RPMI8226 (cell line): ENCODE measurements at places on chromosomes 2 and 18.
A peak's percentile ranks its signal among the peaks of the same experiment; 100 is the strongest.

DNA sequence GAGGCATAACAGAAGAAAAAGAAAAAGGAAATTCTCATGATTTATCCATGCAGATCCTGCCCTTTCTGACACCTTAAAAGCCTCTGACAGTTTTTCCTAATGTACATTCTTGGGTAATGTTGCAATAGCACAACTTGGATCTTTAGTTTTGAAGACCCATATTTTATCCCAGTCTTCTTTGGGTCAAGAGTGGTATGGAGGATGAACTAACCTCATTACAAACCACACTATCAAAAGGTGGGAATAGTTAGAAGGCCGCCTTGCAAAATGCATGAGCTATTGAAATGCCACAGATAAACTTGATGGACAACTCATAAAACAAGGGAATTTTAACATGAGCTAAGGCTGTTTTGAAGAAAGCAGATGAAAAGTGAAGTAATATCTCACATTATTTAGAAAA lies 1479.8 kb upstream of the ACVR2A start:
- no peak for DNase-seq

GRCh38 chr2:86700690-86701089 lies 19.4 kb upstream of the RMND5A start:
- DNase-seq, result no peak

GRCh38 chr2:119283873-119284331 lies 60.3 kb downstream of the STEAP3 start:
- peak; percentile 18 for DNase-seq

DNA sequence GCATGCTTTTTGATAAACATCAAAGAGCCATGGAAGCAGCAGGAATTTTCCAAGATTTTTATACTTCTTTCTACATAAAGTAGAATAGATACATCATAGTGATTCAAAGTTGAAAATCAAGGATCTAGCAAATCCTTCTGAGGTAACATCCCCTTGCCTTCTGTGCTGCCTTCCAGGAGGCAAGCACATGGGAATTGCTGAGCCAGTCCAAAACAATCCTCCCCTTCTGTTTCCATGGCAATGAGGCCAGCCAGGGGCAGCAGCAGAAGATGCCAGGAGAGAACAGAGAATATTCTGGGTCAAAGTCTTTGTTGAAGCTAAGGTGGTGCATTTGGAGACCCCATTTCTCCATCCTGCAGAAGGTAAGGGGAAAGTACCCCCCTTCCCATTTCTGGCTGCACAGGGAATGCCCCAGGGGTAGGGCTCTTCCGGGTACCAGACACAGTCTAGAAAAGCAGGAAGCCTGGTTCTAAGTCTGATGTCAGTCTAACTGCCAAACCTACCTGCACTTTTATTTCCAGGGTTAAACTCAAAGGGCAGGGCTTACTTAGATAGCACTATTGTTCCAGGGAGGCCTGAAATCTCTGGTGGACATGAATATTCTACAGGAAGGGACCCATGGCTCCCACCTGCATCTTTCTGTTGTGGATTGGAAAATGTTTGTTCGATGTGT lies 22.1 kb downstream of the CENPA start:
- DNase-seq, result no peak

GRCh38 chr18:70627182-70627802 lies 338.4 kb downstream of the SOCS6 start:
- DNase-seq, result no peak

GRCh38 chr18:79383388-79384056 lies 12.2 kb upstream of the NFATC1 start:
- no peak for DNase-seq

DNA sequence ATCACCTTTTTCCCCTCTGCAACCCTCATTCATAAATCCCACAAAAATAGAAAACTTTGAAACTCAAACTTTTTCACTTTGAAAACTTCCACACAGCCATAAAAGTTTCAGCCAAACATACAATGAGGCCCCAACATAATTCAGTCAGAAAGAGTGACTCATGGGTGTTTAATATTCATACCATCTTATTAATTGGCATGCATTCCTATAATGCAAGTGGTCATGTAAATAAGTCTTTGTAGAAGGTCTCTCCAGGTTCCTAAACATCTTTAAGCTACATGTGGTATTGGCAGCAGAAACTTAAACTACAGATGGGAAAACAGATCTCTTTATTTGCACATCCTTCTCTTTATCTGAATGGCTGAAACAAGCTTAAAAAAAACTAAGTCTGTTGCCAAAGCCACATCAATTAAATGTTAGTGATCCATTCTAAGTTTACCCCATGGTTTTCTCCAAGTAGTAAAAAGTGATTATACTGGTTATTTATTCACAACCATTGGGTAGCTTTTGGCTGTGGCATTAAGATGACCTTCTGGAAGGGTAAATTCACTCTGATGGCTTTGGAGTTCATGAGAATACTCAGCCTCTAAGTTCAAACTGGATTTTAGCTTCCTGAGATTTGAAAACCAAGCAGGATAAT lies 70.2 kb upstream of the LYPD1 start:
- DNase-seq, result no peak

DNA sequence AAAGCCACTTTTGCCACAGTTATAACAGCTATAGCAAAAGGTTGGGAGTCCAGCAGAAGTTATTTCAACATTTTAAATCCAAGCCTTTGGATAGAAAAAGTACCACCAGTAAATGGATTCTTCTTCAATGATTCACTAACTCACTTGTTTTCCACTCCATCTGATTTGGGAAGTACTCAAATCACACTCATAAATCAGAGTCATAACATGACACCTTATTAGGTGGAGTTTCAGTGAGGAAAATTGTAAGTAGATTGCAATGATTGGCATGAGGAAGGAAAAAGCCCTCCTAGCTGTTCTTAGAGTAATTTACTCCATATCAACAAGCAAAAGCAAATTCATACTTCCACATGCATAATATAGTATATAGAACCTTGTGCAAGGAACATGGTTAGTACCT lies 132.9 kb downstream of the NR4A2 start:
- DNase-seq, result no peak

GRCh38 chr2:69948032-69948962 lies 13.1 kb downstream of the ASPRV1 start:
- DNase-seq, result no peak

- no peak for DNase-seq
Measured at GRCh38 chr2:172749388-172749787, 13.7 kb downstream of the RAPGEF4 start.

DNA sequence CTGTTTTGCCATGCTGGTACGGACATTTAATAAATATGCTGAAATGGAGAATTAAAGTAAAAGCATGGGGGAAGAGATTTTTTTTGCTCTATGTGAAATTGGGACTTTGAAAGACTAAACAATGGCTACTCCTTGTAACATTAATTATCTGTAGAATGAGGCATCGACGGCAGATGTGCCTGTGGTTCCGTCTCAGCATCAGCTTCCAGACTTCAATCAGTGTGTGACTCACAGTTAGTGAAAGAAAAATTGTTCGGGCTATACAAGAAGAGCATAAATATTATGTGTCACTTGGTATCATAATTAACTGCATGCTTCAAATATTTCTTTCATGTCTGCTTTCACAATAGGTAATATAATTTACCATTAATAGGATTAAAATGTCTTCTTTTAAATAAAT lies 117.0 kb upstream of the SMIM21 start:
- no peak for DNase-seq

DNA sequence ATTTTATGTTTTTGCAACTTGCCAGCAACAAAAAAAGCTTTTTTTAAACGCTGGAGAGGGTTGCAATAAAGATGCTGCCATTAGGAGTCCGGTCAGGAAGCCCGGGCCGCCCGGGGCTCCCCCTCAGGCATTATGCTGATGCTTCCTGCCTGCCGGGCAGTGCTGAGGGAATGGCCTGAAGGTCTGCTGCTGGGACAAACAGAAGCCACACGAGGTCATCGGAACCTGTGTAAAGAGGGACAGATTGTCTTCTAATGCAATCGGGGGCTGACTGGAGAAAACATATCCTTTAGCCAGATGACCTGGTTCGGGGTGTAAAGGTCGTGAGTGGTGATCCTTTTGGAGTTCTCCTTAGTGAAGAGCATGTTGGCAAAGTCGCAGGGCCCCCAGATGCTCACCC lies 2.3 kb downstream of the IMPA2 start:
- DNase-seq, result no peak

- no peak for DNase-seq
Measured at GRCh38 chr2:134104754-134105153, 149.1 kb upstream of the MGAT5 start.

- DNase-seq, result no peak
Measured at GRCh38 chr2:201807452-201807999, 1.2 kb downstream of the CDK15 start.

DNA sequence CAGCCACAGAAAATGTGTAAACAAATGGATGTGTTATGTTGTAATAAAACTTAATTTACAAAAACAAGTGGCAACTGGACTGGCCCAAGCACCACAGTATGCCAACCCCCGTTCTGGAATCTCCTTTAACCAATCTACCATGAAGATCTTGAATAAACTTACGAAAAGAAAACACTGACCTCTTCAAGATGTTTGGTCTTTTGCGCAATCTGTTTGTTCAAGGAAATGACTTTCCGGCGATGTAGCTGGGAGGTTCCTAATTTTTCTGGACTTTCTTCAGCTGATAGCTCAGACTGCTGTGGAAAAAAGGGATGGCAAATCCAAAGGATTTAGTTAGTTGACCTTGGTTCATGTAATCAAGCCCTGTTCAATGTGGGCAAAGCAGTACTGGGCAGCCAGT lies 55.7 kb downstream of the CCDC93 start:
- no peak for DNase-seq

DNA sequence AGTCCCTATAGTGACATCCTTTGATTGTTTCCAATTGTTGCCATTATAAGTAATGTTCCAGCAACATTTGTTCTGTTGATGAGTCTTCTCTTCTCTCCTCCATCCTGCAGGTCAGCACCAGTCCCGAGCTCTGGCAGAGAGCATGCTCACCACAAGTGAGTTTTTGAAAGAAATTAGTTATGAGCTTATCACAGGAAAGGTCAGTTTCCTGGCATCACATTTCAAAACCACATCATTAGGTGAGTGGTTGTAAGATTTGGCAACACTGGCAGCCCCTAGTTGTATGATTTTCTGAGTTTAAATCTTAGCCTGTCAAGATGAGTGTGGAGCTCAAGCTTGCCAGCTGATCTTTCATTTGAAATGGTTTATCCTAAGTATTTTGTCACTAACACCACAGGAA lies 149.6 kb downstream of the ESCO1 start:
- no peak for DNase-seq

DNA sequence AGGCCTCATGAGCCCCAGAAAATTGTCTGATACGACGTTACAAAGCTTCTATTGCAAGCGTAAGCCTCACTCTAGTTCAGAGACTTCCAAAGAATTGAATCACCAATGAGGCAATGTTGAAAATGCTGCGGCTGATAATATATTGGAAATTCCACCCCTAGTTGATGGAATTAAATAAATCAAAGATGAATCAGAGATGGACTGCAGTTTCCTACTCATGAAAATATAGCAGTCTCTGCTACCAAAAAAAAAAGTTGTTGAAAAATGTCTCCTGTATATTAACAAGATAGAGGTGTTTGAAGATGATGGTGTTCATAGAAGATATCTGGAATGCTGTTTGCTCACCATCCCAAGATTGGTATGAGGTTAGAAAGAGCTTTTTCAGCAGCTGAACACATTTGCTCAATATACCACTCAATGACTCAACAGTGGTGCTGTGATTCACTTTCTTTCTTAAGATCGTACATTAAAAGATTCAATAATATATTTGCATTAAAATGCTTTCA lies 99.8 kb upstream of the ARHGAP28 start:
- DNase-seq, result no peak

DNA sequence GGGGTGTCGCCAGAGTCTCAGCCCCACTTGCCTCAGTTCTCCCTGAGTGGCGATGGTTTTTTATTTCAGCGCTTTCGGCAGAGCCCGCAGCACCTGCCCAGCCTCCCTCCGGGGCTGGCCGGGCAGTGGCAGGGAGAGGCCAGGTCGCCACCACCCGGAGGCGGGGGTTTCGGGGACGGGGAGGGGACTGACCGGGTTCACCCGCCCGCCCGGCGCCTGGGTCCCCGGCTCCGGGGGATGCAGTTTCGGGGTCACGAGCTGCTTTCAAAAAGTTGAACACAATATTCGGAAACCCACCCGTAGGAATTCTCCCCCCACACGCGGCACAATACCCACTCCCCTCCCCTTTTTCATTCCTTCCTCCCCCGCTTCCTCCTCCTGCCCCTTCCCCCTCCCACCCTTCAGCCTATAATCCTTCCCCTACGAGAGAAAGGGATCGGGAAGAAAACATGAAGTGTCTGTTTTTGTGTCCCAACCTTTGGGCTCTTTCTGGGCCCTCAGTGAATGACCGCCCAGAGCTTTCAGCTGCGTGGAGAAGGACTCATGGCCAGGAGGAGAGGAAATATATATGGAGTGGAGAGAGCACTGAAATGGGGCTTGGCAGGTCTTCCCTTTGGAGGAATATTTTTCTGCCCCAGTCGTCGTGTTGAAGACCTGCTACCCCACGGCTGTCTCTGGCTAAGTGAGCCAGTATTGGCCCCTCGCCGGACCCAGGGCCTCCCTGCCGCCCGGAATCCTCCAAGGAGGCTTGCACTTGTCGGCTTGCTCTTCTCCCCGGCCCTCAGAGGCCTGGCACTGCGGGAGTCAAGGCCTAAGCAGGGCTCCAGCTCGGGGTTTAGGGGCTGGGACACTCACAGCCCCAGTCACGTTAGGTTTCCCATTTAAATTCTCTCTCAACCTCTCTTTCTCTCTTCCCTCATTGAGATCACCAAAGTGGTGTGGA lies 2.1 kb upstream of the SIX3 start:
- DNase-seq, result no peak

DNA sequence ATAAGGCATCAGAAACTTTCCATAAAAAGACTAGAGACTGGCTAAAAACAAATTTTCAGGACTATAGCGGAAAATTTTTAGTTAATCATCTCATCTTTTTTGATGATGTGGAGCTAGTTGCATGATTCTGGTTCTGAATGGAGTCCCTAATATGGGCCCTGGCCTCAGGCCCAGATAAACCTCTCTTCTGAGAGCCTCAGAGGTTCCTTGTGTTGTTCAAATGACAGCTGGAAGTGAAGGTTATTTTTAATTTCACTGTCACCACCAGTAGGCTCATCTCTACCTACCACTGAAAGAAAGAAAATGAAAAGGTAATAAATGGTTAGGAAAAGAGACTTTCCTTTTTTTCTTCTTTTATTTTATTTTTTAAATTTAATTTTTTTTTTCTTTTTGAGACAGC lies 75.9 kb downstream of the EVA1A start:
- DNase-seq, result no peak

DNA sequence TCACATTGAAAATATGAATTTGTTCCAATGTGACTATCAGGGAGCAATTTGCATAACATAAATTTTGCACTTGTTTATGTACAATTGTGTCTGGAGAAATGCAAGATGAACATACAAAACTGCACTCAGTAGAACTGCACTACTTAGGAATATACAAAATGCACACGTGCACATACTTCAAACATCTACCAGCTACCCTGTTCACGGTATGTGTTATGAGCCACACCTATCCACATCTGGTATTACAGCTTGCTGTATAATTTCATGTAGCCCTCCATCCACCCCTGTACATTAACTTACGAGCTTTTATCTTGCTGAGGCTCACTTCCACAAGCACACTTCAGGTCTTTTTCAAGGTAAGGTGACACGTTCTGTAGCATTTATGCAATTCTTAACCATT lies 373.5 kb upstream of the ZEB2 start:
- DNase-seq, result no peak

GRCh38 chr2:60822987-60823386 lies 58.4 kb upstream of the REL start:
- no peak for DNase-seq
